Osteoblast (primary cell): ENCODE measurements at places on chromosomes 16 and 17.

GRCh38 chr16:35523991-35524390 is 2064.6 kb downstream of the TP53TG3F start:
- no peak for DNase-seq

GRCh38 chr17:63700528-63701455 is 867 bp upstream of the LIMD2 start:
- peak; percentile 96 for DNase-seq

GRCh38 chr16:12470311-12471229 is 333.1 kb downstream of the CPPED1 start:
- no peak for DNase-seq

GRCh38 chr17:31400481-31400950 is 9.0 kb downstream of the RAB11FIP4 start:
- peak; percentile 58 for DNase-seq

DNA sequence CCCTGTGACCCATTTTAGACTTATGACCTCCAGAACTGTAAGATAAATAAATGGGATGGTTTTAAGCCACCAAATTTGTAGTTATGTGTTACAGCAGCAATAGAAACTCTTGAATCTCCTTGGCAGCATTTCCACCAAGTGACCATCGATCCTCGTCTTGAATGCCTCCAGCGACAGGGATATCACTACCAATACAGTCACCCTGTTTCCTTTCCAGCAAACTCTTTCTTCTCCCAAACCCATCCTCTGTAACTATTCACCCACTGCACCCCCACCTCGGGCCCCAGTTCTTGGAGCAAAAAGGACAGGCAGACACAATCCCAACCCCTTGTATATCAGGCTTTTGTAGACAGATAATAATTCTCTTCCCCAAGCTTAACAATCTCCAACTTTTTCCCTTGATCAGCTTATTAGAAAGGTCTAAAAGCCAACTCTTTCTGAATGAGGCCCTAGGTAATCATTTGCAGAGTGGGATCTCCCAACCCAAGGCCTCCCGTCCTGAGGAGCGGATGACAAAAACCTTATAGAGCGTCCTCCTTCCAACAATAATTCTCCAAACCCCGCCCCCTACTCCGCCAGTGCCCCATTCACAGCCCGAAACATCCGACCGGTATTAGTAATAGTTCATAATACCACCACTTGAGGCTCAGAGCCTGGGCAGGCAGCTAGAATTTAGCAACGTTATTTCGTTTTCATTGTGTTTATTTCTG is 14.7 kb upstream of the PLLP start:
- peak; percentile 90 for DNase-seq

GRCh38 chr17:44241106-44241624 is 21.7 kb upstream of the UBTF start:
- DNase-seq: no peak
